Activated CD4-positive, alpha-beta T cell treated with anti-CD3 and anti-CD28 coated beads for 48 hours (primary cell): ENCODE measurements at places on chromosomes 3 and 15.

- peak; percentile 80 for DNase-seq
Measured at GRCh38 chr15:77024273-77025082, 29.6 kb downstream of the PSTPIP1 start.

- DNase-seq: no peak
Measured at GRCh38 chr15:33788906-33789540, 179.3 kb upstream of the CHRM5 start.

- no peak for DNase-seq
Measured at GRCh38 chr3:25574172-25574765, 90.4 kb downstream of the TOP2B start.

- no peak for DNase-seq
Measured at GRCh38 chr15:58473724-58474123, 41.9 kb downstream of the LIPC start.

GRCh38 chr15:85073556-85074194 is 92.0 kb downstream of the PDE8A start:
- peak; percentile 36 for DNase-seq

DNA sequence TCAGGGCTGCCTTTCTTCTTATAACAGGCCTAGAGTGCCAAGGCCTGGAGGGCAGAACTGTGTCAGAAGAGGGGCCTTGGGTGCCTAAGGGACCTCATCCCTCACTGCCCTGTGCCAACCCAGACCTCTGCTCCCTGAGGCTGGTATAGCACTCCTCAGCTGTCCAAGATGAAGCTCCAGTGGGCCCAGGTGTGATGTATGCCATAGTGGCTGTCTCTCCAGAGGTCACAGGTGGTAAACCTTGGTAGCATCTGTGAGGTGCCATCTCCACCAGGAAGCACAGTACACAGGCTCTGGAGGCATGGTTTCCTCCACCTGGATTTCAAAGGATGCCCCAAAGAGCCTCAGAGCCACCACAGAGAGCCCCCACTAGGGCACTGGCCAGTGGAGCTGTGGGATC is 12.3 kb upstream of the KLHL40 start:
- no peak for DNase-seq

- DNase-seq: no peak
Measured at GRCh38 chr15:98964466-98965133, 43.0 kb downstream of the PGPEP1L start.

GRCh38 chr15:73054417-73054953 is 2.2 kb downstream of the NEO1 start:
- no peak for DNase-seq

GRCh38 chr3:99683465-99683864 is 45.1 kb downstream of the COL8A1 start:
- DNase-seq: no peak

- DNase-seq: peak; percentile 63
Measured at GRCh38 chr3:67083277-67083676, 85.2 kb downstream of the KBTBD8 start.

DNA sequence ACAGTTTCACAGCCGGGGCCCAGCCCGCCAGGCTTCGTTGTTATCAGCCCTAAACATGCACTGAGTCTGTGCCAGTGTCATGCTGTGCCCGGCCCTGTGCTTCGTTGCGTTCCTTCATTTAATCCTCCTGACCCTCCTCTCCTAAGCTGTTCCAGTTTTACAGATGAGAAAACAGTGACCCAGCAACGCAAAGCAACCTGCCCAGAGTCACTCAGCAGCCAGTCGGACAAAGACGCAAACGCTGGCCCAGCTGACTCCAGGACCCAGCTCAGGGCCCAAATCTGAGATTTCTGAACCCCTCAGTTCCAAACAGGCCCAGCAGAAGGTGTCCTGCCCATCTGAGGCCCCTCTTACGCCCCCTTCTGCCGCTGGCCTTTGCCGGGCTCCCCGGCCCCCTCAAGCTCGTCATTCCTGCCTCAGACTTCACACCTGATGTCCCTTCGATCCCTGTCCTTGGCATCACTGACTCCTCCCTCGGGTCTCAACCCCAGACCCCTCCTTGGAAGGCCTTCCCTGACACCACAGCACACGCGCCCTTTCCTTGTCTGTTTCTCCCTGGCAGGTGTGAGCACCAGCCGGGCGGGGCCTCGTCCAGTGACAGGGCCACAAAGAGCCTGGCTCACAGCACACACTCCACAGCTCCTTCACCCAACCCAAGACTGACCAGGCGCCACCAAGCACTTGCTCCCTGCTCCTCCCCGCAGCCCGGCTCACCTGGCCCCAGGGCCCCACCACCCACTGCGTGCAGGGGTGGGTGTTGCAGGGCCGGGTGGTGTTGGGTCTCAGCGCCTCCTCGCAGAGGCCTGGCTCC is 48.1 kb downstream of the ADAMTS7 start:
- DNase-seq: no peak

GRCh38 chr3:115098354-115099073 is 48.6 kb downstream of the ZBTB20 start:
- DNase-seq: no peak

GRCh38 chr3:102182162-102182561 is 252.7 kb upstream of the ZPLD1 start:
- no peak for DNase-seq

DNA sequence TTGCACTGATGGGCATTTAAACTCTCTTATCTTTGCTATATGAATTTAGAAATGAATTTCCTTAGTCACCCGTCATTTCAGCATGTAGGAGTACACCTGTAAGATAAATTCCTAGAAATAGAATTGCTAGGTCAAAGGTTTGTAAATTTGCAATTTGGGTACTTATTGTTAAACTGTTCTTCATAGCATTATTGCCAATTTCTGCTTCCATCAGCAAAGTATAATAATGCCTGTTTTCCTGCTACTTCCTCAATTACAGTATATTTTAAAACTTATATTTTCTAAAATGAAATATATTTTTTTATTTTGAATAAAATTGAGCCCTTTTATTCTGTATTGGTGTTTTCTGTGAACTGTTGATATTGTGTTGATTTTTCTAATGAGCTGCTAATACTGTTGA is 16.3 kb upstream of the MCF2L2 start:
- DNase-seq: no peak

DNA sequence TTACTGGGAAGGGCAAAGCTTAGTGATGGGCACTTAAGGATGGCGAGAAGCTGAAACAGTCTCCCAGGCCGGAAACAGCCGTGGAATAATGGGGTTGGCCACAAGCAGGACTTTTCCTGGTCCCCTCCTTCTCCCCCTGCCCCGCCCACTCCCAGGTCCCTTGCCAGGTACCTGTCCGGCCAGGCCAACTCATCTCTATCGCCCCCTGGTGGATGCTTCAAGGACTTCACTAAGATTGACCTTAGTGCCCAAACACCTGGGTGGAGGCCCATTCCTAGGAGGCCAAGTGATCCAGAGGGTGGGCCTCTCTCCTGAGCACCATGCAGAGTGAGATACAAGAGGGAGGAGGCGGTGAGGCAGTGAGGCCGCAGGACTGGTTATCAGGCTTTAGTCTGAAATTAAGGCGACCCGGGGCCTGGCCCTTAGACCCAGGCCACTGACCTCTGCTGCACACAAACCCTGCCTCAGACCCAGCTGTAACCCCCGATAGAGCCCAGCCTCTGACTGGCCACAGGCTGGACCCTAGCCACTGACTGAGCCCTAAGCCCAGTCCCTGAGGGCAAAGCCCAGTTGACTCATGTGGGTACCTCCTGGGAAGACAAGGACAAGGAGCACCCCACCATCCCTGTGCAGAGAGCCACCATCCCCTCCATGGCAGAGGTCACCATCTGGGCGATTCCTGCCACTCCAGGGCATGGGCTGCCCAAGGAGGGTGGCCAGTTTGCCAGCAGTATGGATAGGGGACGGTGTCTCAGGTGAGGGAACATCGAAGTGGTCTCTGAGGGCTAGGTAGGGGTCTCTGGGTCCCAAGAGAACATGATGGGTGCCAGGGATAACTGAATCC is 37.6 kb downstream of the VIPR1 start:
- DNase-seq: peak; percentile 74

- no peak for DNase-seq
Measured at GRCh38 chr15:78002996-78003395, 74.5 kb downstream of the TBC1D2B start.

- DNase-seq: no peak
Measured at GRCh38 chr15:85880501-85881190, 85.9 kb upstream of the KLHL25 start.

GRCh38 chr3:132723024-132723950 is 1.1 kb upstream of the NPHP3 start:
- DNase-seq: no peak

- no peak for DNase-seq
Measured at GRCh38 chr3:173502983-173503568, 105.5 kb downstream of the NLGN1 start.

- peak; percentile 71 for DNase-seq
Measured at GRCh38 chr3:108838436-108838835, 15.8 kb downstream of the TRAT1 start.

DNA sequence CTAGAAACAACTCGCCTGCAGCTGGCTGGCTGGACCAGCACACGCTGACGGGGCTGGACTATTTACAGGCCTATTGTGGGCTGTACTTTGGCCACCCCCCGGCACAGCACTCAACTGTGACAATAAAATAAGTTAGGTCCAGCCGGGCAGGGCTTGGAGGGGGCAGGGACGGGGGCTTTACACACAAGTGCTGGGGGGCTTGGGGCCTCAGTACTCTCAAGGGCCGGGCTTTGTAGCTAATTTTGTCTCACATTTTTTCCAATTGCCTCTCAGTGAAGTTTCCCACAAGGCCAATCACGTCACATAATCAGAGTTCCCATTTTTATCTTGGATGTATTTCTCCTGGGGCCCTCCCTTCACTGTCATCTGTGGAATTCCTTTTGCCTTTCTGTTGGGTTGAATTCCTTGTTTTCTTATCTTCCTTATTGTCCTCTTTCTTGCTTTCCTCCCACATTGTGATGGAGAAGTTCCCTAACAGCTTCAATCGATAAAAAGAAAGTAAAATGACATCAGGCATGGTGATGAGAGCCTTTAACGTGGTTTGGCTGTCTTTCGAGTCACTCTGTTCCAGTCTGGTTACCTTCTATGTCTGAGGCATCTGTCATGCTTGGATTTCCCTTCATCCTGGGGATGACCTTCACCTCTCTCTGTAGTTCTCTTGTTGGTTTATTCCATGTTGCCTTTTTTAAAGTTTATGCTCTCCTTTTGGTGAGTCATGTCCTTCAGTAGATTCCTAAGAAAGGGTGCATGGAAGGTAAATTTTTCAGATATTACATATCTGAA is 44.1 kb upstream of the CMTM7 start:
- DNase-seq: no peak
